ENCODE measurements at places on chromosomes 16 and 17.
A peak's percentile ranks its signal among the peaks of the same experiment; 100 is the strongest.

GRCh38 chr16:56743840-56744239, 13.9 kb downstream of the NUP93 start:
- DNase-seq = peak; percentile 38

GRCh38 chr17:76672270-76672851, 28.8 kb upstream of the ST6GALNAC1 start:
- DNase-seq = no peak

GRCh38 chr16:28991687-28992086, 6.8 kb downstream of the LAT start:
- no peak for DNase-seq

DNA sequence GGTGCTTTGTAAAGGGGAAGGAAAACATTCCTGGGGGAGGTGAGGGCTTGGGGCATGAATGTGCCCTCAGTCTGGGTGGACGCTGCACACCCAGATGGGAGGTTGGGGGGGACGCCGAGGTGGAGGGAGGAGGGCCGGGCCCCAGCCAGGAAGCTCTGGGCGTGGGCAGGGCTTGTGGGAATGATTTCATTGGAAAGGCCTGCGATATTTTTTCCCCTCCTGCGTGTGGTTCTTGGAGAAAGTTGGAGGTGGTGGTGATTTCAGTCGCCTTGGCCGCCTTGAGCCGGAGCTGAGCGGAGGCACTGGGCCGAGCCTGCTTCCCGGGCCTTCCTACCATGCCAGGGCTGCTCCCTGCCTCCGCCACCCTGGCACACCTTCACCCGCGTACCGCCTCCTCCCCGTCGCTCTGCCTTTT, 26.4 kb upstream of the CLEC18A start:
- peak; percentile 55 for DNase-seq

DNA sequence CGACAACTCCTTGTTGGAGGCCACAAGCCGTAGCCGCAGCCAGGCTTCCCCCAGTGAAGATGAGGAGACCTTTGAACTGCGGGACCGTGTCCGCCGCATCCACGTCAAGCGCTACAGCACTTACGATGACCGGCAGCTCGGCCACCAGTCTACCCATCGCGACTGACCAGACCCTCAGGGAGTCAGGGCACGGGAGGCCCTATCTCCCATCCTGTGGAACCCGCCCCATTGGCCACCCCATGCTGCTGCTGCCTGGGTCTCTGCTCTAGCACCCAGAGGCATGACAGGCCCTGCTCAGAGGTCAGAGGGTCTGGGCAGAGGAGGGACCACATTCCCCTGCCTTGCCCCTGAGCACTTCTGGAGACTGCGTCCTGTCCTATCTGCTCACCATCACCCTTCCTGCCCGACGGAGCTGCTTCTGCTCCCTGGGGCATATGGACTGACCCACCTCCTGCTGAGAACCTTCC, 8.9 kb downstream of the TNFAIP1 start:
- DNase-seq = no peak

DNA sequence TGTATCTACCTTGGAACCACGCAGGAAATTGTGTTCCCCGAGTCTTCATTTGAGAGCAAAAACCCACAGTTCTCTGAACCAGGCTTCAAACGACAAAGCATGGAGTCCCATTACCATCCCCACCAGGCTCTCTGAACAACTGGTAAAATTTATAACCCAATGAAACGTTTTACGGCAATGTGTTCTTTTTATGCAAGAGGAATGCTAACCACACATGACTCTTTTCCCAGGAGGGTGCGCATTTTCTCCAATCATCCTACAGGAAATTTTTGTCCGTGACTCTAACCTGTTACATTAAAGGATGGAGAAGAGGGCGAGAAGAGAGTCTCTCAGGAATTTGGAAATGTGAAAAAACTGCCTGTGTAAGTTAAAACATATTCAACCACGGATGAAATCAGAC, 17.8 kb downstream of the STX8 start:
- no peak for DNase-seq

GRCh38 chr16:2275476-2276367, 7.8 kb upstream of the RNPS1 start:
- no peak for DNase-seq

GRCh38 chr17:10439816-10440215, 18.1 kb upstream of the MYH8 start:
- no peak for DNase-seq

GRCh38 chr16:78386557-78387324, 287.3 kb downstream of the WWOX start:
- DNase-seq = no peak

DNA sequence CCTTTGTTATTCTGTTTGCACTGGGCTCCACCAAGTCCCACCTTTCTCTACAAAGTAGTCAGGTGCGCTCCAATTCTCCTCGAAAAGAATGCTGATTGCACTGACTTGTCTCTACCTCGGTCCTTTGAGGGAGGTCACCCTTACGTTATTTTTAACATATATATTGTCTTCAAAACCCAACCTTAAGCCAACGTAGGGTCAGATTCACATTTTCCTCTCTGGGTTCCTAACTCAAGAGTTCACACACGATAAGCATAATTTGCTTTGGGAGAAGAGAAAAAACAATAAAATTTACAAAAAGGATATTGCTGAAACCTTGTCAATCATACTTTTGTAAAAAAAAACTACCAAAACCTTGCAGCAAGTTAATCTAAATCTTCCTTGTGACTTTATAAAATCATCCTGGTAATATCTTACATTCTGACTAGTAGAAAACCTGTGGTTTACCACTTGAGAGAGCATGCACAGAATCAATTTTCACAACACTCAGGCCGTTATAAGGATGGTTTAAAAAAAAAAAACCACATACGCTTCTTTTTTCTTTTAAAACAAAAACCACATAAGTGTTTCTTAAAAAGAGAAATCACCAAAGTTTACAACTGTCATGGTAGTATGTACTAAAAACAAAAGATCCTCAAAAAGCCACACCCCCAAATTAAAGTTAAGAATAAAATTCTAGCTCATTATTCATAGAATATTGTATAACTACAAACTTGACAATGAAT, 72.2 kb upstream of the TRAP1 start:
- DNase-seq = no peak

DNA sequence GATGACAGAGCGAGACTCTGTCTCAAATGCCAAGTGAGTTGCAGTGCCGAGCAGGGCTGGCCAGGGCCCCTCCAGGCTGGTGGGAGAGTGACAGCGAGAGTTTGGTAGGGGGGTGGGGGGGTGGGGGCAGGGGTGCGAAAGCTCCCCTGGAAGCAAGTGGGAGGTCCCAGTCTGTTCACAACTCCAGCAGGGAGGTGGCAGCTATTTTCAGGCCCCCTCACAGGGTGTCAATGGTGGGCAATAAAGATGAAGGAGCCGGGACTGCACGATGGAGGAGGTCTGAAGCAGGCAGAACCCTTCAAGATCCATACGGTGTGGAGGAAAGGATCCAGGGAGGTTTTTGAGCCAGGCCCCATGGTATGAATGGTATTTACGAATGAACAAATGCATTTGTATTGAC, 83.7 kb downstream of the PGS1 start:
- no peak for DNase-seq

DNA sequence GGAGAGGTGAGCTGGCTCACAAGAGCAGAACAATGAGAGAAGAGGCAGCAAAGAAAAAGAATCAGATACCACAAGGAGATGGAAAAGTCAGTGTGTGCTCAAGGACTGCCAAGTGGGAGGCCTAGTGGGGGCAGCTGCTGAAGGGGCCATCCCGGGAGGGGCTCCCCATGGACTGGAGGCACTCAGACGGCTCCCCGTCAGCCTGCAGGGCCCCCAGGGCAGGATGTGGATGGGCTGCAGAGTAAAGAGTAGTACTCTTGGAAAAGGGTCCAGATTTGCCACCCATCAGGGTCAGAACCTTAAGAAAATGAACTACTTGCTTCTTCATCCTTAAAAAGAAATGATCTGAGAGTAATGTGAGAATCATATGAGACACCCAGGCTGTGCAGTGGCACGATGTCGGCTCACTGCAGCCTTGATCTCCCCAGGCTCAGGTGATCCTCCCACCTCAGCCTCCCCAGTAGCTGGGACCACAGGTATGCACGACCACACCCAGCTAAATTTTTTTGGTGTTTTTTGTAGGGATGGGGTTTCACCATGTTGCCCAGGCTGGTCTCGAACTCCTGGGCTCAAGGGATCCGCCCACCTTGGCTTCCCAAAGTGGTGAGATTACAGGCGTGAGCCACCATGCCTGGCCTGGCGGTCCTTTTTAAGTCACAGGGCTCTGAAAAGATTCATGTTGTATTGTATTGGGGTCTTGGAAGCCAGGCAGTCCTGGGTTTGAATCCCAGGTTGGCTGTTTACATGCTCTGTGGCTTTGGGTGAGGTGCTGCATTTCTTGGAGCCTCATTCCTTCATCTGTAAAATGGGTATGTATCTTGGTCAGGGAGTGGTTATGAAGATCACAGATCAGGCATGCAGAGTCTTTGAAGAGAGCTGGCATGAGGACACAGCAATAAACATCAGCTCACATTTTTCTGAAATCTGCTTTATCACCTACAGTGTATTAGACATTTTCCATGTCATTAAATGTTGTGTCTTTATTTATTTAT, 15.1 kb downstream of the ACSF2 start:
- DNase-seq = no peak

DNA sequence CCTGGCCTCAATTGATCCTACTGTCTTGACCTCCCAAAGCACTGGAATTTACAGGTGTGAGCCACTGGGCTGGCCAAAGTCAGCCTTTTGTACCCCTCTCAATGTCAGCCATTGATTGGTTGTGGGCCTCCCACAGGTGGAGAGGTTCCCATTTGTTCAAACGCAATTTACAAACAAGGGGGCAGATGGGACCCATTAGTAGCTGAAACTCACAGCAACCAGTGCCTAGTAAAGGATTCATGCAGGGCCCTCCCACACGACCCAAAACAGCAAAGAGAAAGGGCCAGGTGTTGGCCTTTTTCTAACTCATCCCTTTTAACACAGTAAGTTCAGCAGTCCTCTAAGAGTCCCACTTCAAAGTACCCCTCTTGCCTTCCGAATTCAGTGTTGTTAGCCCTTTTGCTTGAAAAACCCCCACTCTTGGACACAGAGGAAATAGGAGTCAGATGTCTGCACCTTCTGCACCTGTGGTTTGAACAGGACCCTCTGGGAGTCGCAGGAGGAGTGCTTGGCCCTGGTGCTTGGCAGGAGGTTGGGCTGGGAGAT, 89.2 kb downstream of the PITPNC1 start:
- no peak for DNase-seq

GRCh38 chr16:56613706-56614105, 5.3 kb downstream of the MT2A start:
- no peak for DNase-seq

DNA sequence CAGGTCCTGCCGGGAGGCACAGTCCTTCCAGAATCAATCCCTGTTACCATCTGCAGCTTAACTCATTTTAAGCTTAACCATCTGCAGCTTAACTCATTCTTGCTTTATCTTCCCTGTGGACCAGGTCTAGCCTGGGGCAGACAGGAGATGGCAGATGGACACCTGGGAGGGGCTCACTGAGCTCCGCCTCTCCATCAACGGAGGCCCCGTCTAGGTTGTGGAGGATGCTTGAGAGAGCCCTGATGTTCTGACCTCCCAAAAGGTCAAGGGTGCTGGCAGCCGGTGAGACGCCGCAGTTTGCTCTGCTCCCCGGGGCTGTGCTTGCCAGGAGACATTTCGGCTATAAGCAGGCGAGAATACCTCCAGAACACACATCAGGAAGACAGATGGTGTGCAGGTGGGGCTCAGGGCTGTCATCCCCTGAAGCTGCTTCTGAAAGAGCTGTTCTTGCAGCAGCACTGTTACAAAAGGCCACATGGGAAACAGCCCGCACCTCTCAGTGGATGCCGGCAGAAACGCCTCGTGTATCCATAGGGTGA, 41.3 kb downstream of the BAIAP2 start:
- DNase-seq = no peak

- DNase-seq = no peak
Observed at GRCh38 chr16:55015181-55015913, 84.7 kb downstream of the IRX5 start.

DNA sequence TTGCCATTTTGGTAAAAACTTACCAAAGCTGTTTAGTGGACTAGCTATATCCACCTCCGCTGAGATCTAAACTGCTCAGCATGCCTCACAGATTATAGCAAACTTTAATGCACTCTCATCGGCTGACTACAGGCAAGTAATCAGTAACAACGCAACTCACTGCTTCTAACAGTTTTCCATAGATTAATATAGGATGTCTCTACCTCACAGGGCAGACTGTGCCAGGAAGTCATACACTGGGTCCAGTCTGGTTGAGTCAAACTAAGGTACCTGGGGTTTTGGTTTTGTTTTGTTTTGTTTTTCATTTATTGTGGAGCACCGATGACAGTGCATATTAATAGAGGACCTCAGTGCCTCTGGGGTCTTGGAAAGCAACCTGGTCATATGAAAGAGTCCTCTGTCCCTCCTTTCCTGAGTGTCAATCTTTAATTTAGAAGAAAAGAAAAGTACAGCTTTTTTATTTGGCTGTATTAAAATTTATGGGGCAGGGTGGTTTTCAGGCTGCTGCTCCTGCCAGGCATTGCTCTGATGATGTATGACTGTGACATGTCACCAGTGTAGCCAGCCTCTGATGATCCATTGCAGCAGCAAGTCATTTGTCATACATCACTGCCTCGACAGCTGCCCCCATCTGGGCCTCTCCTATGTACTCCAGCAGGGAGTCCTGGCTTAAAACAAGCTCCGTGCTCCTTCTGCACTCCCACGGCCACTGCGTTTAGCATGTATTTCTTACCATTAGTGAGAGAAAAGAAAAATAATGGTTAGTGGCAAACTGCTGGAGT, 854.1 kb downstream of the KCNJ2 start:
- no peak for DNase-seq

GRCh38 chr16:180681-181564, 664 bp downstream of the HBQ1 start:
- peak; percentile 9 for DNase-seq

- DNase-seq = no peak
Observed at GRCh38 chr17:34107019-34107418, 148.1 kb upstream of the CCL2 start.

GRCh38 chr16:67054901-67055300, 26.0 kb downstream of the CBFB start:
- no peak for DNase-seq

GRCh38 chr17:69572747-69573146, 158.2 kb downstream of the MAP2K6 start:
- no peak for DNase-seq

GRCh38 chr17:11241611-11242226, 706 bp downstream of the SHISA6 start:
- no peak for DNase-seq

- no peak for DNase-seq
Observed at GRCh38 chr16:10126686-10127085, 55.5 kb downstream of the GRIN2A start.
